ENCODE measurements at places on chromosomes 6 and 20. TPM values are rescaled to one million over a fixed set of nuclear protein-coding genes. Genes with fewer than 3 reads are reported as not detected.

MLN gene
- not detected for total RNA-seq

ID1 gene
- total RNA-seq: 201 TPM

MYH7B gene
- total RNA-seq: 1.9 TPM

CALHM6 gene
- total RNA-seq: not detected

CENPB gene
- 75.0 TPM for total RNA-seq

HLA-DQA1 gene
- 9.9 TPM for total RNA-seq

- DNase-seq: peak; percentile 65
Measured at GRCh38 chr20:24160563-24161281, 172.1 kb upstream of the GGTLC1 start.

- no peak for DNase-seq
Measured at GRCh38 chr6:143999406-143999805, 8.7 kb downstream of the PLAGL1 start.

DNA sequence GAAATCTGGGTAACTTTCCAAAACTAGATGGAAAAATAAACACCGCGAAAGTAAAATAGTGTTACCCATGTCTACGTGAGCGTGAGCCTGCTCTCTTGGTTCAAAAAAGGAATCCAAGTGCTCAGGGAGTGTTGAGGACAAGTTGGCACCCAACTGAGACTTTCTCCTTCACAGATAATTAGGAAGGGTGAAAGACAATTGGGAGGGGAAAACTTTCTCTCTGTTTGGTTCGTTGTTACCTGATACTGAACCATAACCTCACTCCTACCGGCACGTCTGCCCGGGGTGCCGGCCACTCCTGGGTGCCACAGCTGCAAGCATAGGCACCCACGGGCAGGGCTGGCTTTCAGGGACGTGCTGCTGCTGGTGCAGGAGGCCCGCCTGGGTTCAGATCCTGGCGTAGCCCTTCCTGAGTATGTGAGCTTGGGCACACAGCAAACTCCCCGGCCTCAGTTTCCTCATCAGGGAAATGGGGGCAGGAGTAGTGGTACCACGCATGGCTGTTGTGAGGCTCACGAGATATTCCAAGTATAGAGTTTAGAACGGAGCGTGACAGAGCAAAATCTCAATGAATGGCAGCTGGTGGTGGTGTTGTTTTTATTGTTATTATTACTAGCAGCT is 38.2 kb upstream of the PMEPA1 start:
- DNase-seq: no peak

DNA sequence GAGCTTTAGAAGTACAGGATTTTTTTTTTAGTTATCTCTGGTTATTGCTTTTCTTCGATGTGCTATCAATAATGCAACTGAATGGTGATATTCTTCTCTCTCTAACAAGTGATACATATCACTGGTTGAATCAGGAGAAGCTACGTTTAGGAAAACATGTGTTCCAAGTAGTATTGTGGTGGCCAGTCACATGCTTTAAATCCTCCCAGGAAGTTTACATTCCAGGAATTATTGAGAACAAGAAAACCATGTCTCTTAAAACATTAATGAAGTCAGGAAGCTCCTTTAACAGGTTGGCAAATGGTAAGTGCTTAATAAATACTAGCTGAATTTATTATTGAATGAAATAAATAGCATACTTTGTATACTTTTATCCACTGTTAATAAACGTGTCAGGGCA is 371.1 kb downstream of the BCKDHB start:
- no peak for DNase-seq

- no peak for DNase-seq
Measured at GRCh38 chr6:113632220-113632864, 224.8 kb upstream of the MARCKS start.

GRCh38 chr6:157019115-157019641 is 242.0 kb downstream of the ARID1B start:
- DNase-seq: no peak

DNA sequence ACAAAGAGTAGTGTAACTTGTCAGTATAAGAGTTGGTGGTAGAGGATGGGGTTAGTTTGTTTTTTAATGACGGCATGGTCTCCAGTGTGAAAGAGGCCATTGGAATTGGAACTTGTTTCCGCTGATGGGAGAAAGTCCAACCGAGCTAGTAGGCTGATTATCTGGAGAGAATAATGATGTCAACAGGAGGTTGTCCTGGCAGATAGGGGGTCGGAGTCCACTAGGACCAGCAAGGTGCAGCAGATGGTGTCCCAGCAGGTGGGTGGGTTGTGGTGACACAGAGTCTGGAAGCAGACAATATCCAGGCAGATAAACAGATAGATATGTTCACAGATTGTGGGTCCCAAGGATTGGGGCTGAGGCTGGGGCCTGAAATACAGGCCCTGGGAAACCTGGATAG is 35.1 kb downstream of the PKIB start:
- no peak for DNase-seq

DNA sequence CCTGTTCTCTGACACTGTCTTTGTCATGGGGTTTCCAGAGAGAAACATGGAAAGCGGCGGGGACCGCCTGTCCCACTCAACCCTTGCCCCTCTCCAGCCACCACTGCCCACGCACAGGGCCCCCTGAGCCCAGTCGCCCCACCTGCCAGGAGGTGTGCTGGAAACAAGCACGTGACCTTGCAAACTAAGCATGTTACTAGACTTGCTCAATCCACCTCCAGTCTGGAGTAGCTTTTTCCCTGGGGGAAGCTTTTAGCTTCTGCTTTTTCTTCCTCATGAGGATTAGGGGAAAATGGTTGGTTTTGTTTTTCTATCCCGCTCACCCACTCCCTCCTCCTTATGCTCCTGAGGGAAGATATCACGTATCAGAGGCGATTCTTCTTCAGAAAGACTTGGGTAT is 105.7 kb downstream of the PLEKHG1 start:
- no peak for DNase-seq

DNA sequence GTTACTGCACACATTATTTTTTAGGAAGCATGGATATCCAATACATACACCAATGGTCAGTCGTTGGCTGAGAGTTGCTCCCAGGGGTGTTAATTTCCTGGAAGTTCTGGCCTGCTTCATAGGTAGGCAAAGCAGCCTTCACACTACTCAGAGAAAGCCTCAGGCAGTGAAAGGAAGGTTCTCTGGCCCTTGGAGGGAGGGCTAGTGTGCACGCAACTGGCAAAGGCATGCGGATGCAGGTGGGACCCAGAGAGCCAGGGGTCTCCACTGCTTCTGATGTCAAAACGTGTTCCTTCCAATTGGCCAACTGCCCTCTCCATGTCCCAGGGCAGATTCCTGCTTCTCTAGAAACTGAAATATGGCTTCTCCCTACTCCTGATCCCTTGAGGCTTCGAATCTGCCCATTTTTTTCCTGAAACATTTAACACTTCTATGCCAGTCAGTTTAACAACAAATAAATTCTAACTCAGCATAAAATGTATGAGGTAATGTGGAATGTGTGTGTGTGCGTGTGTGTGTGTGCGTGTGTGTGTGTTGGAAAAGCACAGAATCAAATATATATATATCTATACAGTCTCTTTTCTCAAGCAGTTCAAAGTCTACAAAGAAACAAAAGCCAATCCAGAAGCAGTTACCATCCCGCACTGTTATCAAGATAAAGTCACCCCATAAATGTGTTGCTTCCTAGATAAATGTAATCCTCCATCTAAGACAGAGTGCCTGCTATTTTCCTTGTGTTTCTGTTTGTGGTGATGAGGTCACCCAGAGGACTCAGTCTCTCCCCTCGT is 94.0 kb upstream of the HIVEP1 start:
- no peak for DNase-seq

- DNase-seq: no peak
Measured at GRCh38 chr6:11586536-11586935, 49.0 kb downstream of the TMEM170B start.

GRCh38 chr20:23325107-23325506 is 25.5 kb upstream of the NXT1 start:
- DNase-seq: no peak

DNA sequence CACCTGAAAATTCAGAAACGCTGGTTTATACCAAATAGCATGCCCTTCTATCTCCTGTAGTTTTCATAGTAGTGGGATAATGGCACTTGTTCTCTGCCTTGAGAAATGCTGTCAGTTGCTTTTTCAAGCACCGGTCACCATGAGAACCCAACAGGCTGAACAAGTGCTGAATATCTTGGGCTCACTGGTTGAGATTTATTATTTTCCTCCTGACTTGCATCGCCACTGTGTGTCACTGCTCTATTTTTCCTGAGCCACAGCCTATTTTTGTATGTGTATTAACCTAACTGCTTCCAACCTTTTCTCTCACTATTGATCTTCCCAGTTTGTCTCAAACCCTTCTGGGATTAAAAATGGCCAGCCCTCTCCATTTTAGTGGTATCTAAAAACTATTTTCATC is 71.9 kb downstream of the OPN5 start:
- DNase-seq: no peak

DNA sequence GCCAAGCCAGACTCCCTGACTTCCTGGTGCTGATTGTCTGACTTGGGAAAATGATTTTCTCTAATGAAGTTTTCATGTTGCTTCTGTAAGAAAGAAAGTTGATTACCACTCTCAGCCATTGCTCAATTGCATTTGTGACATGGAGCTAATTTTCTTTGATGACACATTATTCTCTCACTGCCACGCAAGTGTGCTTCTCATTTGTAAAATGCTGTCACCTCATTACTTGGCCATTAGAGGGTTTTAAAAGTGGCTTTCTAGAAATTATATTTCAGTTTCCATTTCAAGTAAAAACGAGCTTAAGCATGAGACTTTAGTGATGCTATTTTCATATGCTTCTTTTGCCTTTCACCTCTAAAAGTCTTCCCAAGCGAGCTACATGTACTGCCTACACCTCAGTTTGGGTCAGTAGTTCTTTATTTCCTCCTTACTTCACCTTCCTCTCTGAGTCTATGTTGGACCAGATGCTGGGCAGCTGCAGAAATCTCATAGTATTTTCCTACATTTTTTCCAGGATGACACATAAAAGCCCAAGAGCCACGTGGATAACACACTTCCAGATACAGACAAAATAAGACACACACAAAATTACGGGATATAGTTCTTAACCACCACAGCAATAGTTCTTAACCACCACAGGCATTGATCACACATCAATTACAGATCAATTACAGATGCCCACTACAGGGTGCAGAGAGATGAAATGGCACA is 6.3 kb upstream of the FAM210B start:
- DNase-seq: no peak

DNA sequence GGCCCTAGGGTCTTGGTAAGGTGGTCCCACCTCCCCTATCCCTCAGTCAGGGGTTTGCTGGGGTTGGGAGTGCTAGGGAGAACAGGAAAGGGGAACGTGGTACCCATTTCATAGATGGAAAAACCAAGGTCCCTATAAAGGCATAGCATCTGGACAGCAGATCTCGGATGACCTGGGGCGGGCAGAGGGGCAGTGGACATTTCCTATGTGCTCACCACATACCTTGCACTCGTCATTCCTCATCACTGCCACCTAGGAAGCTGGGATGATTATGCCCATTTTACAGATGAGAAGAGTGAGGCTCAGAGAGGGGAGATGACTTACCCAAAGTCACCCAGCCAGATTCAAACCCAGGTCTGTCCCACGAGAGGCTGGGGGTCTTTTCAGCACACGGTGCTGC is 12.1 kb downstream of the MYLK2 start:
- DNase-seq: no peak

DNA sequence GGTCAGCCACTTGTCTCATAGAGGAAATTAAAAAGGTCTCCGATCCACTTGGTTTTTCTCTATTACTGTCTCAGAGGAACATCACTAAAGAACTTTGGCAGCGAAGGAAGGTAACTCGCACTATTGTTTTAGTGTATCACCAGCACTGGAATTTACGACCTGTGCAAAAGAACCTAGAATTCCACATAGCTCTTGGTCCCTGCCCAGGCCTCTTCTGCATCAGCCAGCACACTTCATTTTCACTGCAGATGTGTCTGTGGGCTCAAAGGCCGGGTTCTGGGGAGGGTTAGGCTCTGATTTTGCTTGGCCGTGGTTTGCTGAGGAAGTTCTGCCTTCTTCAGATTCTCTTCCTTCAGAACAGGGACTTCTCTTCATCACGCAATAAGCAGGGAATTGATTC is 102.8 kb upstream of the TMEM181 start:
- DNase-seq: no peak

GRCh38 chr6:107318100-107318736 is 141.1 kb downstream of the PDSS2 start:
- peak; percentile 71 for DNase-seq

- DNase-seq: peak; percentile 44
Measured at GRCh38 chr20:6588296-6588695, 179.2 kb upstream of the BMP2 start.

- no peak for DNase-seq
Measured at GRCh38 chr20:64283646-64284045, 28.1 kb downstream of the PCMTD2 start.

DNA sequence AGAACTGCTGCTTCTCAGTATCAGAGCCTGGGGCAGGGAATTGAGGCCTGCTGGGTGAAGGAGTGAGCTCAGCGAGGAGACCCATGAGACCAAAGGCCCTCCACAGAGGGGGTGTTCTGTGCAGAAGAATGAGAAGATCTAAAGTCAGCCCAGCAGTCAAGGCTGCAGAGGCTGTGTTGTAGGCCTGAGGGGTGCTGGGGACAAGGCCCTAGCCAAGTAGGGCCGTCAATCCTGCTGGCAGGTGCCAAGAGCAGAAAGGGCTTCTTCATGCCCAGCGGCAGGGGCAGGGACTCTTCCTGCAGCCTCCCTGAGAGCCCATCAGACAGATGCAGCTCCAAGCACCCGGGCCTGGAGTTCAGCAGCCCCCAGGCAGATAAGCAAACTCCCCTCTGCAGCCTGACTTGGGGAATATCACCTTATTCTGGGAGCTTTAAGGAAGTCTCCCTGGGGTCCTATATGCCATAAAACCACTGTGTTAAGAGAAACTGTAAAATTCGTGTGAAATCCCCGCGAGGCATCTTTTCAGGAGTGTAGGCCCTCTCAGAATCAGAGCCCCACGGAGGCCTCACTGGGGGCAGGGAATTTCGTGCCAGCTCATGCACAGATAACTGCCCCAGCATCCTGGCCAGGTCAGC is 9.0 kb downstream of the CCDC167 start:
- DNase-seq: no peak

- no peak for DNase-seq
Measured at GRCh38 chr20:37316116-37316774, 26.8 kb downstream of the MANBAL start.

- DNase-seq: no peak
Measured at GRCh38 chr6:15429141-15430110, 183.6 kb downstream of the JARID2 start.

GRCh38 chr6:143961886-143962878 is 45.9 kb downstream of the PLAGL1 start:
- no peak for DNase-seq

- no peak for DNase-seq
Measured at GRCh38 chr6:149055195-149055899, 262.2 kb upstream of the TAB2 start.

DNA sequence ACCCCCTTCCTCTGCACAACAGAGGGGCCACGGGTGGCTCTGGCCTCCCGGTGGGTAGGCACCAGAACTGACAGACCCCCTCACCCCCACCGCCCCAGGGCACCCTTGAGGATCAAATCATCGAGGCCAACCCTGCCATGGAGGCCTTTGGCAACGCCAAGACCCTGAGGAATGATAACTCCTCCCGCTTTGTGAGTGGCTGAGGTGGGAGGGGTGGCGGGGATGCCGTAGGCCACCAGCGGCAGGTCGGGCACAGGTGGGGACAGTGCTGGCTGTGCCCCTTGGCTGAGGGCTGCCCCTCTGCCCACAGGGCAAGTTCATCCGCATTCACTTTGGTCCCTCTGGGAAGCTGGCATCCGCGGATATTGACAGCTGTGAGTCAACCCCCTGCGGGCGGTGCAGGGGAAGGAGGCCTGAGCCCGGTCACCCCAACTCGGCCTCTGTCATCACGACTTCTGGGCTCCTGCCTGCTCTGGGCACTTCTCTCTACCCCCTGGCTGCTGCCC is 29.1 kb downstream of the MYH7B start:
- no peak for DNase-seq

- DNase-seq: no peak
Measured at GRCh38 chr6:225907-226306, 66.4 kb upstream of the DUSP22 start.

Data from mucosa of descending colon (tissue), 3 donors.